ENCODE measurements at places on chromosomes 4 and X.

DNA sequence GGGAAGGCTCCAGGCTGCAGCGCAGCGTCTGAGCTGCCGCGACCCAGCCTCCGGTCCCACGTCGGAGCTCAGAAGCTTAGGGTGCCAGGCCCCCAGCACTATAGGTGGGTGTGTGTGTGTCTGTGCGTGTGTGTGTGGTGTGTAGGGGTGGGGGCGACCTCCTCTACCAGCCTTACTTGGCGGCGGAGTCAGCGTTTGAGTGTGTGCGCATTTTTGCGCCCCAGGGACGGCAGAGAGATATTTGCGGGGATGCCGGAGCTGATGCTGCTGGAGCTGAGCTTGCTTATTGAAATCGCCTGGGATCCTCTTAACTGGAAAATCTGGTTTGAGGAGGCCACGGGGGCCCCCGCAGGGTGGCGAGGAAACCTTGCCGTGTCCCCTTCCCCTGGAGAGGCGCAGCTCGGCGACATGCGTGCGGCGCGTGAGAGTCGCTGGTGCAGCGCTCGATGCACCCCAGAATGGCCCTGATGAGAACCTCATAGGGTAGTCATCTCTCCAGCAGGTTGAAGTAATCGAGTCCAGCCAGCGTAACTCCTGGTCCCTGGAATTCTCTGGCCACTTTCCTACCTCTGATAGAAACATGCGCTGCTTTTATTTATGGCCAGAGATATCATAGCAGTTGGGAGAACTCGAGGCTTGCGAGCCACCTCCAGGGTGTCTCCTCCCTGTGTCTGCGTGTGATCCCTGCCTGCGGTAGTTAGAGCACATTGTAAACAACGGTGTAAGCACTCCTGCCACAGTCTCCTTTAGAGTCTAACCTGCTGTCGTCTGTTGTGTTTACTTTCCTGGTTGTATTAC, 2.7 kb downstream of the ADGRL3 start:
- DNase-seq = no peak

GRCh38 chrX:22122510-22122909, 90.4 kb downstream of the PHEX start:
- no peak for DNase-seq

DNA sequence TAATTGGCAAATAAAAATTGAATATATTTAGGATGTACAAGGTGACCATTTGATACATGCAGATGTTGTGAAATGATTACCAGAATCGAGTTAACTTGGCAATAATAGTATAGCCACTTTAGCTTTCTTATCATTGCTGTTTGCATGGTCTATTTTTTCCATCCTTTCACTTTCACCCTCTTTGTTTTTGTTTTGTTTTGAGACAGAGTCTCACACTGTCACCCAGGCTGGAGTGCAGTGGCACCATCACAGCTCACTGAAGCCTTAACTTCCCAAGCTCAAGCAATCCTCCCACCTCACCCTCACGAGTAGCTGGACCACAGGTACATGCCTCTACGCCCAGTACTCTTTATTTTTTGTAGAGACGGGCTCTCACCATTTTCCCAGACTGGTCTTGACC, 218.6 kb upstream of the ADGRL3 start:
- no peak for DNase-seq

- DNase-seq = no peak
Measured at GRCh38 chrX:48003367-48003757, 427 bp downstream of the ZNF182 start.

GRCh38 chr4:106409901-106410889, 41.6 kb upstream of the GIMD1 start:
- no peak for DNase-seq

DNA sequence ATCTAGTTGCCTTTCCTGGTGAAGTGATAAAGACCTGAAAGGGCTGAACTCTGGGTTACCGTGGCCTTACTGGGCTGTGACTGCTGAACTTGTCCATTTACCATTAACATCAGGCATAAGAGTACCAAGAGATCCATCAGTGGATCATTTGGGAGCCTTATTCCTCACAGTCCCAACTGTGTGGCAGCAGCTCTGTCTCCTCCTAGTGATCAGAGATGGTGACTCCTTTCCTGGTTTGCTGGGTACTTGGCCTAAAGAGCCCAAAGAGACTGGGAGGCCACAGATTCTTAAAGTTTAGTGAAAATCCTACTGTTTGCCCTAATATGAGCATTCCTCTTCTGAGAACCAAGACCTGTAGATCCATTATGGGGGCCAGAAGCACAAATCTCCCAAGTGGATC, 56.3 kb upstream of the ATP6AP2 start:
- no peak for DNase-seq

- DNase-seq = no peak
Measured at GRCh38 chrX:24325231-24325630, 11.4 kb upstream of the SUPT20HL2 start.

- DNase-seq = no peak
Measured at GRCh38 chr4:7052923-7053715, 9.9 kb downstream of the TADA2B start.

- no peak for DNase-seq
Measured at GRCh38 chr4:174805746-174806145, 23.3 kb downstream of the GLRA3 start.

- DNase-seq = no peak
Measured at GRCh38 chrX:137565921-137566745, at the start of gene ZIC3. Gene ZIC3, plus strand, starts transcription at chrX:137566127. Its CDS starts 565 bp downstream, at chrX:137566692.

DNA sequence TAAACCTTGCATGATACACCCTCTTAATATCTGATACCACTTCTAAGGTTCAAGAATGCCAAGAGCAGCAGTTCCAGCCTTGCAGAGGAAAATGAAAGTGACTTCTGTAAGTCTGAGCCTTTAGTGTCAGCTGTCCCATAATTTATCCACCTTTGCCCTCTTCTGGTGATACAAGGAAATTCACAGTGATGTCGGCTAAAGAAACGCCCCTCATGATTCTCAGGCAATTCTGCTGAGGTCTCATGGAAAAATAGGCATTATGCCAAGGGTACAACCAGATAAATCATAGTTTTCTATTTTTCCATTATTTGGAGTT, 172.2 kb upstream of the CXCL13 start:
- DNase-seq = peak; percentile 20

DNA sequence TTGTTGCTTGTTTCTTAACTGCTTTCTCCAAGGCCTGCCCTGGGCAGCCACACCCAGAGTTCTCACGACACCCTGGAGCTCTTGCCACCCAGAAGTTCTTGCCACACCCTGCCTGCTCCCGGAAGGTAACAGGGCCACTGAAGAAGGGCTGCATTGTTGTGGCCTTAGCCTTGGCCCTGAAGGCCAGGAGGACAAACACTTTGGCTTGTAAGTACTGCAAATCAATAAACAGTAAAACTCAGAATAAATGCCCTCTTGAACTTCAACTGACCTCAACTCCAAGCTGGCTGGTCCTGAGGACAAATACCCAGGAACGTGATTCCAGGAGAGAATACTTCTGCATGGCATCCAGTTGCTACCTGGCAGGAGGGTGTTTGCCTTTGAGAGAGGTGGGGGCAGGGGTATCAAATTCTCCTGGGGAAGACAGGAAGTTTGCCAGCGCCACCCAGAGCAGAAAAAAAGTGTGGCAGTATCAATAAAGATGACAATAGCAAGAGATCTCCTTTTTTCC, 54.1 kb downstream of the TLR10 start:
- no peak for DNase-seq

DNA sequence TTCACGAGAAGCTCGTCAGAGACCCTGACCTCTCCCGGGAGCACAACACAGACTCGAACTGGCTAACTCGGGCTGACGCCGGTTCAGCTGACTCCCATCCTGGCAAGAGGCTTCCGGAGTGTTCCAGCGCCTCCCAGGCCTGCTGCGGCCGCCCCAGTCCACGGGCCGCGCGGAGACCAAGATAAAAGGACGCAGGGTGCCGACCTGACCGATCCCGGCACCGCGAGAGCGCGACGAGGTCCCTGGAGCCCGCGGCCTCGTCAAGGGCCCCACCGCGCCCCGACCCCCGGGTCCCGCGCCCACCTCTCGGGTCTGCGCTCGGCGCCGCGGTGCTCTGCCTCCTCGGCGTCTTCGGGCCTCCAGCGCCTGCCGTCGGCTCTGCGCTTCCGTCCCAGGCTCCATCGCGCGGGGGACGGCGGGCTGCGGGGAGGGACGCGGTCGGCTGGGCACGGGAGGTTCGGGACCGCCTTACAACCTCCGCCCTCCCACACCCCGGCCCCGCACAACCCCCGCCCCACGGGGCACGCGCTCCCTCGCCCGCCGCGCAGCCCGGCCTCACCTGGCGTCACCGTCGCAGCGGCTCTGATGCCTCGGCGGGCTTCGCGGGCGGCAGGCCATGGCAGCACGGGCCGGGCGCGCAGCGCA, 426 bp downstream of the SLBP start:
- DNase-seq = no peak

Measured in CD8-positive, alpha-beta memory T cell (primary cell).